Activated T-cell treated with anti-CD3 and anti-CD28 coated beads for 24 hours (primary cell): ENCODE measurements at places on chromosomes 6 and 20.
A peak's percentile ranks its signal among the peaks of the same experiment; 100 is the strongest.

- no peak for DNase-seq
Measured at GRCh38 chr6:25966711-25967110, 4.1 kb downstream of the TRIM38 start.

DNA sequence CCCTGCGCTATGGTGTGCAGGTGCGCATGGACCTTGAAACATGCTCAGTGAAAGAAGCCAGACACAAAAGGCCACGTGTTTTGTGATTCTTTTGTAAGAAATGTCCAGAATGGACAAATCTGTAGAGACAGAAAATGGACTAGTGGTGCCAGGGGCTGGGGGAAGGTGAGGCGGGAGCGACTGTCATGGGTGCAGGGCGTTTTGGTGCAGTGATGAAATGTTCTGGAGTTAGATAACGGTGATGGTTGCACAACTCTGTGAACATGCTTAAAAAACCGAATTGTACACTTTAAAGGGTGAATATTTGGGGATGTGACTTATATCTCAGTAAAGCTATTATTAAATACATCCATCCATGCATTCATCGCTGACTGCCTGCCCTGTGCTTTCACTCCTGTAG, 31.7 kb upstream of the NTSR1 start:
- DNase-seq, result no peak

GRCh38 chr6:114218437-114219340, 124.1 kb downstream of the HS3ST5 start:
- DNase-seq, result no peak

- no peak for DNase-seq
Measured at GRCh38 chr6:137637121-137637520, 142.9 kb upstream of the OLIG3 start.

DNA sequence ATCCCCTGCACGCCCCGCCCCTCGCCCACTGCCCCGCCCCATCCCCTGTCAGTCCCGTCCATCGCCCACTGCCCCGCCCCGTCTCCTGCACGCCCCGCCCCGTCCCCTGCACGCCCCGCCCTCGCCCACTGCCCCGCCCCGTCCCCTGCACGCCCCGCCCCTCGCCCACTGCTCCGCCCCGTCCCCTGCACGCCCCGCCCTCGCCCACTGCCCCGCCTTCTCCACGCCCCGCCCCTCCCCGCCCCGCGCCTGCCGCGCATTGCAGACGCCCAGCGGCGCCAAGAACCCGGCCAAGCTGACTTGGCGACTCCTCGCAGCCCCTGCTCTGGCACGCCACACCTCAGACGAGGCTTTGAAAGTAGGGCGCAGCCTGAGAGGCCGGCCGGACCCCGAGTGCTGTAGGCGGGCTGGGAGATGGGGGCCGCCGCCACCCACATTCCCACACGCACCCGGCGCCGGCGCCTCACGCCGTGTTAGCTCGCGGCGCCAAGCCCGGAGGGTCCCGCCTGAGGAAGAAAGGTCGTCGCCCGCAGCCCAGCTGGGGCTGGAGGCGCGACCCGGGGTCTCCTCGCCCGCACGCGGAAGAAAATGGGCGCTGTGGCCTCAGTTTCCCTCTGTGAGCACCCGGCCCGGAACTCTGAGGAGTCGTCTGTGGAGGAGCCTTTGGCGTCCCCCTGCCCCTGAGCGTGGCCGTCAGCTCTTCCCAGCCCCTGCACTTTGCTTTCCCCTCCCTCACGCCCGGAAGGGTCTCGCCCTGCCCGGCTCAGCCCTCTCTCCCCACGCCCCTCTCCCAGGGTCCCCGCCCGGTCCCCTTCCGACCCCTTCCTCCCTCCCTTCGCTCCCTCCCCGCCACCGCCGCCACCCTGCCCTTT, at the start of gene RAD21L1:
RAD21L1 (plus strand) TSS at position 262 of the 872 bp plus-strand sequence. CDS start 2,410 bp downstream, outside the sequence.
- DNase-seq, result peak; percentile 75

DNA sequence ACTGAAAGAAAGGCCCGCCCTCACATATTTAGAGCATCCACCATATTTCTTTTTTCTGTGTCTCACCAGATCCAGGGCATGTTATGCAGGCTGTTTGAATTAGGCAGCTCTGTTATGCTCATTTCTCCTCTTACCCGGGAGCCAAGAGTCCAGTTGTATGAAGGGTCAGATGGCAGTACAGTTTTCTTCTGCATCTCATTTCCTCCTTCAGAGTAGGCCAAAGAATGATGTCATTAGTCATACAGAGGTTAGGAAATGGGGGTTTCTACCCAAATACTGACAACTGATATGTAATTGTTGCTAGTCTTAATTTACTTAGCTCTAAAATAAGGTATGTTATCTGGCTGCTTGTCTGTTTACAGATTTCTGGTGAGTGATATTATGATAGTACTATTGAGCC, 130.8 kb downstream of the SOBP start:
- DNase-seq, result no peak

DNA sequence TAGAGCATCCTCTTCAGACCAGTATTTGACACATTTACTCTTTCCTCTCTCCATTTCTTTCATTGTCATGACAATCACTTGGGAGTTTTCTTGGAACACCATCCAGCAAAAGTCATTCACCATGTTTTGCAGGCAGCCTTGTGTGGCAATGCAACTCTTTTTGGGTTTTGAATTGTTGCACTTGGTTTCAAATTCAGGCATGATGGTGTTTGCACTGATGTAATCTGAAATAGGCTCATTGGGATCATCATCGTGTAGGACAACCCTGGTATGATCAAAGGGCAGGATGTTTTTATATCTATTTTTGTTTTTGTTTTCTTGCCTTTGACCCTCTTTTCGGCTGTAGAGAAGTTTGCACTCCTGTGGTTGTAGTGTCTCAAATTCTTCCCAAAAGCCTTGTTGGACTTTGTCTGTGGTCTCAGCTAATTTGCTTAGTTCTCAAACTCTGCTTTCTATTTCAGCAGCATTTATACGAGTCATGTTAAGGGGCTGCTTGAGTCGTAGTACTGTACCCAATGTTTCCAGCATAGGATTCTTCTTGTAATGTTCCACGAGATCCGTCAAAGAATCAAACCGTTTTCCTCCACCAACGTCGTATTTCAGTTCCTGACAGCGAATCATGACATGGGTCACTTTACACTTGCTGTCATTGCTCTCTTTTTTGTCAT, 160.8 kb upstream of the TNFAIP3 start:
- no peak for DNase-seq

GRCh38 chr20:60715172-60715571, 536.9 kb upstream of the CDH4 start:
- DNase-seq, result no peak

DNA sequence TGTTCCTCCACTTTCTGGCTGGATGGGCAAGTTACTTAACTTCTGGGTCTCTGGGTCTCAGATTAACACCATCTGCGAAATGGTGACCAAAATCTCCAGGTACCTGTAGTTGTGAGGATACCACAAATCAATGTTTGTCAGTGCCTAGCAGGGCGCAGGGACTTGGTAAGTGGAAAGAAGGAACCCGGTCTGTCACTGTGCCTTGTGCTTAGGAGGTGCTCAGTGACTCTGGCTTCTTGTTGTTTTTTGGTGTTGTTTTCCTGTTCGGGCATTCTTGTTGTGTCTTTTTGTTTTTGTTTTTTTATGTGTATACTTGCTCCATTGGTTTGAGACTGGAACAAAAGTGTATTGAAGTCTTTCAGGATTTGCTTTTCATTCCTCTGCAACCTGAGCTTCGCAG, 17.8 kb downstream of the TM9SF4 start:
- no peak for DNase-seq

- DNase-seq, result no peak
Measured at GRCh38 chr20:51185277-51185676, 162.4 kb upstream of the KCNG1 start.

- no peak for DNase-seq
Measured at GRCh38 chr6:121826156-121826810, 390.8 kb downstream of the GJA1 start.

GRCh38 chr20:61835791-61836350, 229.8 kb downstream of the TAF4 start:
- no peak for DNase-seq
